NCI-H1048 (cell line): ENCODE measurements at places on chromosomes 3 and 15.

DNA sequence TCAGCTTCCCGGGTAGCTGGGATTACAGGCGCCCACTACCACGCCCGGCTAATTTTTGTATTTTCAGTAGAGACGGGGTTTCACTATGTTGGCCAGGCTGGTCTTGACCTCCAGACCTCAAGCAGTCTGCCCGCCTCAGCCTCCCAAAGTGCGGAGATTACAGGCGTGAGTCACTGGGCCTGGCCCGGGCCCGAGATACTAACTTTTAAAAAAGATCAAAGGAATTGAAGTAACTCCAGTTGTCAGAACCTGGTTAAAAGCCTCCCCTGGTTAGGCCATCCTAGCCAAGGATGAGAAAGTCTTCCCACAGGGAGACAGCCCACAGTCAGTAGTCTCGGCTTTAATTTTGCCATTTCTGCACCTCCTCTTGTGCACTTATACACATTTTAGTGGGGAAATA, 212.3 kb upstream of the MCTP2 start:
- no peak for DNase-seq

DNA sequence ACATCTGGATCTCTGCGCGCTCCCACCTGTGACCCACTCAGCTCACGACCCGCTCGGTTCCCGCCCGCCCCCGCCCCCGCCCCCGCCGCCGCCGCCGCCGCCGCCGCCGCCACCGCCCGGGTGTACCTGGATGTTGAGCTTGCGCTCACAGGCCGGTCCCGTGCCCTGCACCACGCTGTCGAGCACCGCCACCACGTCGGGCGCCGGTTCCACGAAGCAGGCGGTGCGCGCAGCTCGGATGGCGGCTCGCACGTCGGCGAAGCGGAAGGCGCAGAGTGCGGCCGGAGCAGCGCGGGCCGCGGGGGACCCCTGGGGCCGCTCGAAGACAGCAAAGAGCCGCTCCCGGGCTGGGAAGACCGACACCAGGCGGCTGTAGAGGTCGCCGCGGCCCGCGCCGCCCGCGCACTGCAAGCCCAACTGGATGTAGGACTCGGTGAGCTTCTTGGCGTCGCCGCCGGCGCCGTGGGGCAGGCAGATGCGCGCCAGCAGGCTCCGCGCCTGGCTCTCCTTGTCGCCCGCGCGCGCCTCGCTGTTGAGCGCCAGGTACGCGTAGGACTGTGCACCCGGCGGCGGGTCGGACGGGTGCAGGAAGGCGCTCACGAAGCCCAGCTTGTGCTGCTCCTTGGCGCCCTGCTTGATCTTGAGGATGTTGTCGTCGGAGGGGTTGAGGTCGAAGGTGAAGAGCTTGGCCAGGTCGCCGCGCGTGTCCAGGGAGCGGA, 1.1 kb downstream of the PLXND1 start:
- no peak for DNase-seq

- no peak for DNase-seq
Observed at GRCh38 chr15:81882504-81882903, 163.3 kb downstream of the MEX3B start.

GRCh38 chr3:30456264-30456663, 150.1 kb upstream of the TGFBR2 start:
- no peak for DNase-seq

DNA sequence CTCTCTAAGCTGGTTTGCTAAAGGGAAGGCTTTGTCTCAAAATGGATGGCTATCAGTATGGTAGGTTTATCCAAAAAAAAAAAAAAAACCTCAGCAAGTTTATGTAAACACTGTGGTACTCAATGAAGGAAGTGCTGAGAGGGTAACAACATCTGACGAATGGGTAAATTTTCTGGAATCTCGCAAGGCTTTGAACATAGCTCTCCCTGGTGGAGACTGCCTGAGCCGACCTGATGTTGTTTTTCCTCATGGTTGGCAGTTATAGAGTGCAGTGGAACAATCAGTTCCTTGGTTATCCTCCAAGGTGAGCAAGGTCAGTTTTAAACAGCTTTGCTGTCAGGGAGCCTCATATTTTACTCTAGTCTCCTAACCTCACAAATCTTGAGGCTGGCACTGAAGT, 94.6 kb downstream of the ZPLD1 start:
- no peak for DNase-seq

GRCh38 chr15:71145648-71146047, 30.4 kb downstream of the THSD4 start:
- DNase-seq: no peak

DNA sequence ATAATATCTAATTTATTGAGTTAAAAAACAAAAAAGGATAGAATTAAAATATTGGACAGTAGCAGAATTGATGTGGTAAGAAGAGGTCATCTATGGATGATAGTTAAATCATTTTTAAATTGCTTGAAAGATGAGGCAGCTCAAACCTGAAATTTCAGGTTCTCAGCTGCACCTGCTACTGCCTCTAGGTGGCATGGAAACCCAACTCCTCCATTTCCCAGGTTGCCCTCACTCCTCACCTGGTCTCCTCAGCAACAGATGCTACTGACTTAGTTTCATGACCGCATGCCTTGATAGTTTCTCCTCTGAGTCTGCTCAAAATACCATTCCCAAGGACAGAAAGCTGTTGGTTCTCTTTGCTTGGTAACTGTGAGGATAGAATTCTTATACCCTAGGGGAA, 148.1 kb downstream of the ABHD5 start:
- DNase-seq: no peak

GRCh38 chr3:10635446-10636076, 130.2 kb upstream of the ATP2B2 start:
- no peak for DNase-seq

DNA sequence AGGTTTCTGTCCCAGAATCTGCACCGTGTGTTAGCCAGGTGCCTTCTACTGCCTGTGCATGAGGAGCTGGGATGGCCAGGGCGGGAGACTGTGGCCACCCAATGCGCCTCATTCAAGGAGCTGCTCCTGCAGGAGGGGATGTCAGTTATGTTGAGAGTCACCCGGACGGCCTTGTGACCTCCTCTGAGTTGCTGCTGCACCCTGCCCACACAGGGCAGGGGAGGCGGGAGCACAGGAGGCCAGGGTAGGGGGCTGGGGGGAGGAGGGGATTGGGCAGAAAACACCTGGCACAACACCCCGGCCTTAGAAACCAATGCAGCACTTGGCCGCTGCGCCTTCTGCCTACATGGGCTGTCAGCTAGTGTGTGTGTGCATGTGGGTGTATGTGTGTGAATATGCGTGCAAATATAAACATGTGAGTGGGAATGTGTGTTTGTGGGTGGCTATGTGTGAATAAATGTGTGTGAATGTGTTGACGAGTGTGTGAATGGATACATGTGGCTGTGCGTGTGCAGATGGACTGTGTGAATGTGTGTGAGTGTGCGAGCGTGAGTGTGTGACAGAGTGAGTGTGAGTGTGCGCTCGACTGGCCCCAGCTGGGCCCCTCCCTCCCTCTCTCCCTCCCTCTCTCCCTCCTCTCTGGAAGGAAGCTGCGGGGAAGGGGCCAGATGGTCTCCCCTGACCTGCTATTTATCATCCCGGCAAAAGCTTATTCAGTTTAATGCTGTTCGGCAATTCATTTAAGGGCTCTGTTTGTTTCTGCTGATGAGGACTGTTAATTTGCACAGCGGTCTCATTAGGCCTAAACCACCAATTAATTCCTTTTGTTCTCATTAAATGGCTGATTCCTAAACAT, 106.9 kb downstream of the TLE3 start:
- DNase-seq: no peak

DNA sequence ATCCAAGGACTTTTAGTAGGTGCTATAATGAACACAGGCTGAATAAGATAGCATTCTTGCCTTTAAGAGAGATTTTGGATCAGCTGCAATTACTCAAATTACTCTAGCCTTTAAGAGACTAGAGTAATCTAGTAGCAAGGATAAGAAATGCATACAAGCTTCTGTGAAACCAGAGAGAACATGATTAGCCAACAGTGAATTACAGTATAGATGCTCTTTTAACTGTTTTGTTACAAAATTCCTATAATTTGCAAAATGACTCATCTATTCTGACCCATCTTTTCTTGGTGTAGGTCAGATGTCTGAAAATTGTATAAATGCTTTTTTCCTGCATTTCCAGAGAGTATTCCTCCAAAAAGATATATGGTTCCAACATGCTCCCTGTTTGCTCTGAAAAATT, 66.9 kb downstream of the CEP63 start:
- no peak for DNase-seq

DNA sequence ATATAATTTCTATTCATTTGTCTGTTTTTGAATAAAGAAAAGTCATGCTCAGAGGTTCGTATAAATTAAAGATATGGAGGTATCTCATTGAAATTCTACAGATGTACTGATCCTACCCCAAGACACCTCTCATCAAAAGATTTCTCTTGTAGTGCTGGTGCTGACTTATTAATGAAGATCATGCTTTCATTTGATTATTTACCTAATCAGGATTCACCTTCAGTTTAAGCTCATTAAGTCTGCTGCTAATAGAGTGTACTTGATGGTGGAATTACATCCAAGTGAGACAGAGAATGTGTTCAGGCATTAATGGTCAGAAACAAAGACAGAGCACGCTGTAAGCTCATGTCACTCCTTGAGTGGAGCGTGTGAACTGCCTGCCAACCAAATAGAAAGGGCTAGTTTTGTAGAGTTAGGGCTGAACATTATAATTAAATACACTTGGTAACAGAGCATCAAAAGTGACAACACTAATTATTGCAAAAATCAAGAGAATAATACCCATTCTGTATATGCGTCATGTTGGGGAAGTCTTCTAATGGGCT, 45.5 kb downstream of the KBTBD12 start:
- no peak for DNase-seq

- DNase-seq: no peak
Observed at GRCh38 chr15:52030010-52030409, 11.0 kb downstream of the MAPK6 start.

DNA sequence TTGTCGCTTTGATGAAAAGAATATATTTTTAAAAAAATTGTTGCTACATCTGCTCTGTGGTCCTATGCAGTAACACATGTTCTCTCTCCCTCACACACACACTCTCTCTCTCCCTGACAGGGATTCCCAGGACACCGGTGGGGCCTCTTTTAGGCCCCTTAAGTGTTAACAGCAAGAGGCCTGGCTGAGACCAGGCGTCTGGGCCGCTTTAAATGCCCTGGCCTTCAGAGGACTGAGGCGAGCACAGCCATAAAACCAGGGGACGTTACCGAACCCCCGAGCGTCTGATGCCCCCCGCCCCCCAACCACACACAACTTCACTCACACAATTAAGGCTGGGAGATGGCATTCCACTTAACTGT, 1.7 kb downstream of the BNC1 start:
- no peak for DNase-seq

GRCh38 chr3:51735039-51735438, 28.2 kb downstream of the GRM2 start:
- no peak for DNase-seq

GRCh38 chr3:136353461-136353860, 103.3 kb downstream of the PCCB start:
- DNase-seq: no peak

GRCh38 chr3:125028657-125029056, 27.1 kb downstream of the HEG1 start:
- no peak for DNase-seq

GRCh38 chr3:183122257-183122932, 23.1 kb upstream of the MCCC1 start:
- DNase-seq: peak; percentile 16

DNA sequence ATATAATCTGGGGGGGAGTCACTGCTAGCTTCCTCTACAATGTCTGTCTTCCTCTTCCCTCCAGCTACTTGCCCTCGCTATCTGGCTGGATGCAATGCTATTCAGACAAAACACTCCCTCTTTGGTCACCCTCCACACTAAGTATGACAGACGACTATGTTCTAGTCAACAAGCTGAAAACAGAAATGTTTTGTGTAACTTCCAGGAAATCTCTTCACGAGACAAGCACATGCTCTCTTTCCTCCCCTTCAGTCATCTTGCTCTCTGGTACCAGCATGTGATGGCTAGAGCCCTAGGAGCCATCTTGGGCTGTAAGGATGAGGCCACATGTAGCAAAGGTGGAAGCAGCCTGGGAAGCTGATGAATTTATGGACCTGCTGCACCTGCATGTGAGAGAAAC, 151.3 kb downstream of the ARRDC4 start:
- no peak for DNase-seq

DNA sequence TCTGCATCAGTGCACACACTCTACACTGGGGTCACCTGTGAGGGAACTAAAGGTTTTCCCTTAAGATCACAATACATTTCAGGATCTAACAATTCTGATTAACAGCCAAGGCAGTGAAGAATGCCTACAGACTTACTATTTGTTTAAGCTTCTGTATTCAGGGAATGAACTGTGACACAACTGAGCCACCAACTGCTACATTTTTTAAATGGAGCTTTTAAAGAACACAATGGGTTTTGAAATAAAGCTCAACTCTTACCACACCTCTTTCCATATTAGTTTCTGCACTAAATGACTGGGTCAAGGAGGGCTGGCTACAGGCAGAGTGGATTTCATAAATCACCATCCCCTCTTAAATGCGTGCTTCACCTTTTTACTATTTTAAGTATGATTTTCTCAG, 100.2 kb downstream of the TMCC1 start:
- no peak for DNase-seq

DNA sequence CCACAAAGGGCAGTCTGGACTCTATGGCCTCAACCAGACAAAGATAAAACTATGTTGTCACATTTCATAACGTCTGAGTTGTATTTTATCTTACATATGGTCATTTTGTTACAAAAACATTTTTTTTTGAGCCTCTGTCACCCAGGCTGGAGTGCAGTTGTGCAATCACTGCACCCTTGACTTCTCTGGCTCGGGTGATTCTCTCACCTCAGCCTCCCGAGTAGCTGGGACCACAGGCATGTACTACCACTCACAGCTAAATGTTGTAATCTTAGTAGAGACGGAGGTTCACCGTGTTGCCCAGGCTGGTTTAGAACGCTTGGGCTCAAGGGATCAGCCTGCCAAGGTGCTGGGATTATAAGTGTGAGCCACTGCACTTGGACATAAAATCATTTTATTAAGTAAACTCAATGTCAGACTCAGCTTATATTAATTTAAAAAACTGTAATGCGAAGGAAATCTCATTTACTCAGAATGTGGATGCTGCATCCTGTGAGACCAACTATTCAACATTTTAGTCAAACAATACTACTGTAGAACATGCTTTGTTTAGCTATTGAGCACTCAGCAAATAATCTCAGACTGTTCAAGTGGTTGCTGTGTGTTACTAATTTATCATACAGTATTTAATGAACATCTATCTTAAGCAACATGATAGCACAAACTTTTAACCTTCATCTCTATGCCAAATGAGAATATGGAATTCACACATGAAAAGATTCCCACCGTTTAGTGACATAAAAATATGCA, 209.2 kb downstream of the TBL1XR1 start:
- DNase-seq: no peak

- DNase-seq: no peak
Observed at GRCh38 chr3:68378631-68379030, 553.7 kb downstream of the TAFA4 start.

- no peak for DNase-seq
Observed at GRCh38 chr3:107366766-107367165, 10.5 kb upstream of the CCDC54 start.

DNA sequence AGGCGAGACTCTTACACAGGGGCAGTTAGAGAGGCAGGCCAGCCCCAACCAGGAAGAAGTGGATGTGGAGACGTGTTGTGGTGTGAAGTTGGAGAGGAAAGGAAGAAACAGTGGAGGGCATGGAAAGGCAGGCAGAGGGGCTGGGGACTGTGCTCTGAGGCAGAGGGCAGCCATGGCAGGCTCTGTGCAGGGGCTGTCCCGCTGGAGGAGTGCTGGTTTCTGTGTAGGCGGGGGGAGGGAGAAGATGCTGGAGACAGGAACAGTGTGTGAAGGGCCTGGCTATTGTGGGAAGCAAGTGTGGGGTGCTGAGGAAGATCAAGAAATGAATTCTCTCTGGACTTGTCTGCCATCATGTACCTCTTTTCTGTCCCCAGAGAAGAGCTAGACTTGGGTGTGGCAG, 21.0 kb downstream of the SNAPC5 start:
- DNase-seq: no peak
